ENCODE measurements at places on chromosomes 5 and 9.

- no peak for DNase-seq
These were observed 126.1 kb upstream of the TBC1D2 start for GRCh38 chr9:98381311-98382103.

DNA sequence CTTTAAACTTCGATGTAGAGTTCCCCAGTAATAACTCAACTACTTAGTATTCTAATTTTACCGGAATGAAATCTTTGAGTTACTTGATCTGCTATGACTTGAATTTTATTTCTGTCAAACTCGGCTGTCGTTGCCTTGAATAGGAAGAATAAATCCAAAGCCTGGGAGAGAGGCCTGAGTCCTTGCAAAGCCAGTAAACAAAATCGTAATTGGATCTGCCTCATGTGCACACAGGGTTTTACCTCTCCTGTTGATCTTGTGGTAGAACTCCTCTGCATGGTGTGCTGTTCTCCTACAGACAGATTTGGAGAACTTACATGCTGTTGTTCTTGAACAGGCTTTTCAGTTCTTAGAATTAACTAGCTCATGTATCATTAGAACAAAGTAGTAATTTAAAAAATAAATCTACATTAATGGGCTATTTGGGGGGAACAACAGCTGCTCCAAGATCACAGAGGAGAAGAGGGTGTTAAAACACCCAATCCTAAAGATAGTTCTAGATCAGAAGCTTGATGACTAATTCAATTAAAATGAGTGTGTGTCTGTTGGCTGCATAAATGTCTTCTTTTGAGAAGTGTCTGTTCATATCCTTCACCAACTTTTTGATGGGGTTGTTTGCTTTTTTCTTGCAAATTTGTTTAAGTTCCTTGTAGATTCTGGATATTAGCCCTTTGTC lies 28.9 kb downstream of the HSPB3 start:
- DNase-seq, result no peak

DNA sequence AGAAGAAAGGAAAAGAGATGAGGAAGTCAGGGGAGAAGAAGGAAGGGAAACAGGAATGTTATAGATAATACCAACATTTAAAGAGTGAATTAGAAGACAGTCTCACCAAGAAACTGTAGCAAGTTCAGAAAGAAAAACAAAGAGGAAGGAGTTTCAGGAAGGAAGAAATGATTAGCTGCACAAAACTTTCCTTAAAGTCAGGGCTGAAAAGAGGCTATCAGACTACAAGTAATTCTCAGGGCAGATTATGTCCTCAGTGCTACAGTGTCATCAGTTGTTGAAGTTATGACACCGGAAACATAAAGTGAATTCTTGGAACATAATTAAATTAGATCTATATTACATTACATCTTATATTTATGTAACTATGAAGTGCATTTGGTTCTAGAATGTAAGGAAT lies 226.9 kb downstream of the ARRDC3 start:
- DNase-seq, result no peak

DNA sequence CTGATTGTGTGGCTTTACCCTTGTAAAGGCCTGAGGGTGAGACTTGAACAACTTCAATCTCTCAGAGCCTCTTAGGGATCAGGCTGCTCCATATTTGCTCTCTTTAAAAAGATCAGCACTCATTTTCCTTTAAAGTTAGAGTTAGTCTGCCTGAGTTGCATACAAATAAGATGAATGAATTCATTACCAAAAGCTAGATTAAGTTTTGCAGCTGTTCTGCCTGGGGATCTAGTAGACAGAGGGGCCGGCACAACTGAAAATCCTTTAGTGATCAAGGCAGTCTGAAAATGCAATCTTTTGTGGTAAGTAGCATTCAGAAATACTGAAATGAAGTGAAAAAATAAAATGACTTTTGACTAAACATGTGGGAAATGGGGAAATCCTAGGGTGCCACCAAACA lies 264.0 kb downstream of the MAN2A1 start:
- DNase-seq, result no peak

GRCh38 chr9:80934095-80934494 lies 755.3 kb downstream of the TLE1 start:
- no peak for DNase-seq

DNA sequence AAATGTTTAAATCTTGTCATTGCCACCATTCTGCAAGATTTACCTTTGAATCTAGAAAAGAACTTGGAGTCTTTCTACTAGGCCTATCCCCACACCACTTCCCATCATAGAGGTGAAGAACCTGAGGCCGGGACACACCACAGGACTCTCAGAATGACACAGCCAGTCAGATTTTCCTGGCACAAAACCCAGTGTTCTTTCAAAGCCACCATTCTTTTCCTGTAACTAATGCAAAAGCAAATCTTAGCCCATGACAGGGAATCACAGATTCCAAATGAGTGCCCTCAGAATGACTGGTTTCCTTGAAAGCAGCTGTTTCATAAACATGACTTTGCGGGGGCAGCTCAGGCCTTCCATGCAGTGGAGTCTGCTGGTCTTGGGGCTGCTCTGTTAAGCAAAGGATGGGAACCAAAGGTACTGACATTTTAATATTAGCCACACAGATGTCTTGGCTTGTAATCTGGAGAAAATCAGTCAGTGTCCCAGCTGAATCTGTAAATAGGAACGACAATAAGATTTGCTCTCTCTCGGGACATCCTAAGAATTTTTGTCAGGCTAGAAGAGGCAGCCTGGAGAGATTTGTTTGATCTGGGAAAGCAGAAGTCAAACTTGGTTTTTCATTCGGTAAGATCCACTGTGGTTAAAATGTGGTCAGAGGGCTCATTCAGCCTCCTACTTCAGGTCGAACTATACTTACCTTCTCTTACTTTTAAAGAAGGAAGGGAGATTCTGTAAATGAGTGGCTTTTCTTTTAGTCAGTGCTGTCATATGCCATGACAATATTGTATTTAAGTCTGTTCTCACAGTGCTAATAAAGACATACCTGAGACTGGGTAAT lies 115.1 kb downstream of the PALM2AKAP2 start:
- no peak for DNase-seq

DNA sequence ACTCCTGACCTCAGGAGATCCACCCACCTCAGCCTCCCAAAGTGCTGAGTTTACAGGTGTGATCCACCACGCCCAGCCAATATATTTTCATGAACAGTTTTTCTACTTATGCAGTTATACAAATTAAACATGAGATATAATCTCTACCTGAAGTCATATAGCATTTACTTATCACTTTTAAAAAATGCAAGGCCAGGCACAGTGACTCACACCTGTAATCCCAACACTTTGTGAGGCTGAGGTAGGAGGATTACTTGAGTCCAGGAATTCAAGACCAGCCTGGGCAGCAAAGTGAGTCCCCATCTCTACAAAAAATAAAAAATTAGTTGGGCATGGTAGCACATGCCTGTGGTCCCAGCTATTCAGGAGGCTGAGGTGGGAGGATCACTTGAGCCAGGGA lies 164.7 kb upstream of the LHFPL2 start:
- no peak for DNase-seq

DNA sequence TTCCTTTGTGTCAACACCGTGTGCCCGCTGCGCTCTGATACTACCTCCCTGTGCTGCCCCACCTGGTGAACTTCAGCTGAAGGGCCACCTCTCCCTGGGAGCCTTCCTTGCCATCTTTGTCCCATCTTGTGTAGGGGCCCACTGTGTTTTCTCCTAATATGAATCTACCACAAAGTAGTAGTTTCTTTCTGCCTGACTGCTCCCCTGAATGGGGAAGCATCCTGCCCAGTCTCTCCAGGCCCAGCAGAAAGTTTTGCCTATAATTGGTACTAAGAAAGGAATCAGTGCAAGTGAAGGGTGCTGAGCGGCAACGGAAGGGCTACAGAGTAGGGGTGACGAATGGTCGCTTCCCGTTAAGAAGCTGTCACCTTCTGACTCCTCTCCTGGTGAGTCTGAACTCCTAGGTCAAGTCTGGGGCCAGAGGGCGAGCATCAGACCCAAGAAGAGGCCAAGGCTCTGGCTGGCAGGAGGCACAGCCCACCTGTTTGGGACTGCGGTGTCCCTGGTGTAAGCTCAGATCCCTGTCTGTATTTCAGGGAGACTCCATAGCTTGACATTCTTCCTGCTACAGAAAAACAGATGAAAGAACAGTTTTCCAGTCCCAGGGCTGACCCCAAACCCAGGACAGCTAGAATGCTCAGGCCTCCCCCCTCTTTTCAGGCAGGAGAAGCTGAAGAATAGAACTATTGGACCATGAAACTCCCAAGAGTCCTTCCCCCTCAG lies 24.1 kb downstream of the WWC1 start:
- no peak for DNase-seq

DNA sequence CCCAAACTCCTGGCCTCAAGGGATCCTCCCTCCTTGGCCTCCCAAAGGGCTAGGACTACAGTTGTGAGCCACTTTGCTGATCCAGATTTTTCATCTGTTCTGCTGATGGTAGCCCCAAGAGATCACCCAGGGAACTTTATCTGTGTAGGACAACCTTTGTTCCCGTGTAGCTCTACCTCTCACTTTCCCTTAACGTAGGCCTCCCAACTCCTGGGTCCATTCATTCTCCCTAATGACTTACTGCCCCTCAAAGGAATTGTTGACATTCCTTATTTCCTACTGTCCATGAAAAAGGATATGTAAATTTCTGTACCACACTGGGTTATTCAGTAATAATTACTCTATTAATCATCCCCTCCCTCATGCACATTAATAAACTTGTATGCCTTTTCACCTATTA lies 51.0 kb upstream of the PHF24 start:
- DNase-seq, result no peak

- DNase-seq, result no peak
These were observed 9.9 kb downstream of the DIRAS2 start for GRCh38 chr9:90632647-90633207.

- peak; percentile 85 for DNase-seq
These were observed 3.1 kb downstream of the ARRDC3 start for GRCh38 chr5:91379914-91380490.

DNA sequence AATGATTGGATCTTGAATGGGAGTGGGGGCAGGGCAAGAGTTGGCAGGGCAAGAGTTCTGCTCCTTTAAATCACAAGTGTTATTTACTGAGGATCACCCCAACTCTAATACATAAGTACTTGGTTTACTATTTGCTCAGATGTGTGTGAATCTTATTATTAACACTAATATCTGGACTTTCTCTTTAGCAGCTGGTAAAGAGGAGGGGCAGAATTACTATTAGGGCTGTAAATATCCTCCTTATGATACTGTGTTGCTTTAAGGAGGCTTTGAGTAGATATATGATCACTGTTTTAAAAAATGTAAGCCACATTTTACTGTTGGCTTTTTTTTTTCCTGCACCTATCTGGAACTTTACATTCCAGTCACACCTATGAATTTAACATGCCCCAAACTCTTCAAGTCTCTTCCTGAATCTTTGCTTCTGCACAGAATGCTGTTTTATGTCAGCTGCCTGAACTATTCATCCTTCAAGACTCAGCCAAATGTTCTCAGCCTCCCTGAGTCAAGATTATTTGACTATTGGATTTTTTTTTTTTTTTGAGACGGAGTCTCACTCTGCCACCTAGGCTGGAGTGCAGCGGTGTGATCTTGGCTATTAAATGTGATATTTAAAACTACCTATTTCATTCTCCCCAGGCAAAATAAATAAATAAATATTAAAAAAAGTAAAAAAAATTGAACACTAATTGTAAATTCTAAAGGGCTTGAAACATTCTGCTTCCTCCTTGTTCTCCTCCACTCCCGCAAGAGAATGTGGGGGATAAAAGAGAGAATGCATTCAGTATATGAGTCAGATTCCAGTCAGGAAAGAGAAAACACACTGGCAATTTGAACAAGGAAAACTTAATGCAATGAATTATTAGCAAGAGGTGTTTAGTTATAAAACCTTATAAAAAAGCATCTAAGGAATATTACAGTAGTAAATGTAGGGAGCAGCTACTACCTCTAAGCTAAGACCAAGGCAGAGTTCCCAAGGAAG lies 99.3 kb downstream of the FOCAD start:
- no peak for DNase-seq

GRCh38 chr9:111910428-111910827 lies 13.8 kb downstream of the UGCG start:
- DNase-seq, result no peak

GRCh38 chr9:95107976-95108375 lies 209.5 kb downstream of the FANCC start:
- no peak for DNase-seq

DNA sequence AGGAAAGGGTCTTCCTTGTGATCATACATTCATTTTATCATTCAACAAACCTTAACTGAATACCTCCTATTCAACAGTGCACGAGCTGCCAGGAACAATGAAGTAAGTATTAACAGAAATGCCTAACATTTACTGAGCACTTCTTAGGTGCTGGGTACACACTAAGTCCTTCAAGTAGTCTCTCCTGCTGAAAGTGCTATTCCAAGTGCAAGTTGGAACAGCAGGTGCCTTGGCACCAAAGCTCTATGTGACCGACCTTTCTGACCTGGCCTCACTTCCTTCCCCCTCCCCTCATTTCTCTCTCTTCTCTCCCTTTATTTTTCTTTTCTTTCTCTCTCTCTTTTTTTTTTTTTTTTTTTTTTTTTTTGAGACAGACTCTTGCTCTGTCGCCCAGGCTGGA lies 94.5 kb downstream of the GRIA1 start:
- DNase-seq, result no peak

DNA sequence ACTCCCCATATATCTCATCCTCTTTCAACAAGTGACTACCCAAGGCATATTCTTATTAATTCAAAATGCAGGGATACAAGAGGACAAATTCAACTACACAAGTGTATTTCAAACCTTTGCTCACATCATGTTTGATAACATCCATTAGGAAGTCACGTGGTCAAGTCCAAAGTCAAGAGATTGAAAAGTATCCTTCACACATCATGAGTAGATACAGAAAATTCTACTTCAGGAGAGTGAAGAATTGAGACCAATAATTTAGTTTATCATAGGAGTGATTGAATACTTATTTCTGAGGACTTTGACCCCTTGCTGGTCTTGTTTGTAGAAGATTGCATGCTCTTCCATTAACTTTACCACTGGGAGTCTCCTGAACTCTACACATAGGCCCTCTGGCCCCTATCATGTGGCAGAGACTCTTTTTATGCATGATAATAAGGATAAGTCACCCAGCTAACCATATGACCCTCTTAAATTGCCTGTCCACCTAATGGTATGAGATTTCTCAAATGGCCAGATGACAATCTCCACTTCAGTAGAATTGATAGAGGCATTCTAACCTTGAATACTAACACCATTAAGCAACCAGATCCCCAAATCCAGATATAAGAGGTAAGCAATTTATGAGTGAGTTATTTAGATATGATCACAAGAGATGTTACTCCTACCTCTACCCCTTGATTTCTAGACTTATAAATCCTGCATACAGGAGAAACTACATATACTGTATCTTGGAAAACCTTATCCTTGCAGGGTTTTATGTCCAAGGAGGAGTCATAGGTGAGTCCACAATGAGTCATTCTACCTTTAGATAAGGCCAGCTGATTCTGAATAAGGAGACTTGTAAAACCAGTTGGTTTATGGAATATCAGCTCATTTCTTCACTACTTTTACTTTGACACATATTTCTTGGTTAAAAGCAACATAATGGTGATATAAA lies 26.6 kb upstream of the SLC46A2 start:
- DNase-seq, result no peak

DNA sequence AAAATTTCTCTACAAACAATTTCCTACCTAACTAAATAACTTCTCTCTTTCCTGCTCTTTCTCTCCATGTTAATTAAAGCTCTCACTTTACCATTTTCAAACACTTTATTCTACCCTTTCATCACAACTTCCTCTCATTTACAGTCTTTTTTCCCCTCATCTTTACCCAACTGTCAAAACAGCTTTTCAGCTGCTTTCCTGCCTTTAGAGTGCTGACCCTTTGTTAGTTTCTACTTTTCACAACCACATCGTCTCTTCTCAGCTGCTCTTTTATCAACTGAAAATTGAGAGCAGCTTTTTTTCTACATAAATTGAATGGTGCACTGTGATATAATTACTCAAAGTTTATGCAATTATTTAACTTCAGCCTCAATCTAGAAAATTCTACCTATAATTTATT lies 3.1 kb upstream of the HOMER1 start:
- no peak for DNase-seq
